ENCODE measurements at places on chromosomes 11 and 22.

- no peak for DNase-seq
These were observed 1.2 kb downstream of the UBE2L6 start for GRCh38 chr11:57566005-57566904.

- no peak for DNase-seq
These were observed 10.6 kb downstream of the RPL3 start for GRCh38 chr22:39308614-39309363.

- no peak for DNase-seq
These were observed 6.6 kb downstream of the CERK start for GRCh38 chr22:46731246-46732040.

DNA sequence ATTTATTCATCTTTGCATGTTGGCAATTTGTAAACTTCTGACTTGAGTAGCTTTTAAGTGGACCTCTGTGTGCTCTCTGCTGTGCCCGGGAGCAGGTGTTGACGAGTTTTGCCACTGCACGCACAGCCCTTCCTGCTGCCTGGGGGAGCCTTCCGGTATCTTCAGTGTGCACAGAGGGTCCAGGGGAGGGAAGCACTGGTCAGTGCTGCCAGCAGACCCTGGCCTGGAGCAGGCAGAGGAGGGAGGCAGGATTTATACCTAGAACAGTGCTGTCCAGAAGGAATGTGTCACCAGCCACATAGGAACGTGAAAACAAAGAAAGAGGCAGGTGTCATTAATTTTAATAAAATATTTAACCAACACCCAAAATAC, 403.6 kb downstream of the TBC1D22A start:
- no peak for DNase-seq

GRCh38 chr11:47960015-47960414, 20.3 kb upstream of the PTPRJ start:
- no peak for DNase-seq

DNA sequence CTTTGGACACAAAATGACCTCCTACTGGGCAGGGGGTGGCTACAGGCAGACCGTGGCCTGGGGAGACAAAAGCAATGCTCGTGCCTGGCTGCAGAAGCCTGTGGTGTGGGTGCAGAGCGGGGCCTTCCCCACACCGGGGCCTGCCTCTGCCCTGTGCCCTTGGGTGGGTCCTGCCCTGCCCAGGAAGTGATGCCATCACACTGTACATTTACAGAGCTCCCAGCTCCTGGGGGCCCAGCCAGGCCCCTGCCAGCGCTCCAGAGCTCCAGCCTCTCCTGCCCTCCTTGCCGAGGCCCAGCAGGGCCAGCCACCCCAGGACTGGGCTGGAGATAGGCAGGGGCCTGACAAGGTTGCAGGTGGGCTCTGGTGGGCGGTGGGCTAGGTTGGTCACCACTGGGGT, 40.1 kb downstream of the MUC5B start:
- no peak for DNase-seq

DNA sequence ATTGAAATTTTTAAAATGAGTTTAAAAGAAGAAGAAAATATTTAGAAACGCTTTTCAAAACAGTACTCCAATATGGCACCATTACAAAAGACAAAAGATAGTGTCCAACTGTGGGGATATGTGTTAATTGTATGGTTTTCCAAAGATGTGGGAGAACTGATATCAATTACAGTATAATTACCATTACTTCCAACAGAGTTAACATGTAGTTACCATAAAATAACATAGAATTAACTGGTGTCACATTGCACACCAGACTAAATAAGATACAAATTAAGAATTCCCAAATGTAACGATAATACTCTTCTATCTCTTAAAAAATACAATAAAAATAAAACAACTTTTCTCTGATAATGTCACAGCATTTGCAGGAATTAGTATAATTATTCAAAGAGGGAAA, 329.5 kb downstream of the SOX6 start:
- DNase-seq = no peak

DNA sequence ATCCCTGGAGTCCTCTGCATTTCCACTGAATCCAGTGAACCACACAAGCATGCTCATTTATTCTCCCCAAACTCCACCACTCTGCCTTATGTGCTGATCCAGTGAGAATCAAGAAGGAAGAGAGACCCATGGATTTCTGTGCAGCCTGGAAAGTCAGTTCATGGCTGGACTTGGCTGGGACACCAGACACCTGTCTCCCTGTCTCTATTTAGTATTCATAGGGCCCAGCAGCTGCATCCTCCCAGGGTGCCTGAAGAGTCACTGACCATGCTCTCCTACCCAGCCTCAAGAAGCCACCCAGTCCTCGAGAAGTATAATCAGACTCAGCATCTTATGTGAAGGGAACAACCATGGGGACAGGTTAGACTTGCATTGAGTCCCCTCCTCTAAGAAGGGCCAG, 83.2 kb downstream of the ZNF280B start:
- no peak for DNase-seq

- no peak for DNase-seq
These were observed 18.3 kb downstream of the MYO18B start for GRCh38 chr22:25760294-25760693.

- no peak for DNase-seq
These were observed 59.8 kb downstream of the SC5D start for GRCh38 chr11:121352251-121352891.

- no peak for DNase-seq
These were observed 29.0 kb downstream of the PDE3B start for GRCh38 chr11:14672635-14673034.

GRCh38 chr11:66971488-66971887, 3.6 kb upstream of the C11orf86 start:
- no peak for DNase-seq

- no peak for DNase-seq
These were observed 158.8 kb downstream of the CTTN start for GRCh38 chr11:70556884-70557741.

DNA sequence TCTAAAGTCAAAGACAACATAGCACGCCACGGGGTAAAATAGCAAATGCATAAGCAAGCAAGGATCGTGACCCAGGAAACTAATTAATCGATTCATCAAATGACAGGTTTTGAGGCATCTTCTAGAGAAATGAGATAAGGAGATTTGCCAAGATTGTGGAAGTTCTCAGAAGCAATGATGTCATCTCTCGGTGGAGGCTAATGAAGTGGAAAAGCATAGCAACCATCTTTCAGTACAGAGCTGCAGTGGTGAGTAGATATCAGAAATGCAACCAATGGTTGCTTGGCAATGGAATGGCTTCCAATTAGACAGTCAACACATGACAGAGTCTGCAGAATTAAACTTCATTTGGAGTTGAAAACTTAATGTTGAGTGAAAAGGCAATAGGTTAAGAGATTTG, 116.0 kb downstream of the KIRREL3 start:
- no peak for DNase-seq

DNA sequence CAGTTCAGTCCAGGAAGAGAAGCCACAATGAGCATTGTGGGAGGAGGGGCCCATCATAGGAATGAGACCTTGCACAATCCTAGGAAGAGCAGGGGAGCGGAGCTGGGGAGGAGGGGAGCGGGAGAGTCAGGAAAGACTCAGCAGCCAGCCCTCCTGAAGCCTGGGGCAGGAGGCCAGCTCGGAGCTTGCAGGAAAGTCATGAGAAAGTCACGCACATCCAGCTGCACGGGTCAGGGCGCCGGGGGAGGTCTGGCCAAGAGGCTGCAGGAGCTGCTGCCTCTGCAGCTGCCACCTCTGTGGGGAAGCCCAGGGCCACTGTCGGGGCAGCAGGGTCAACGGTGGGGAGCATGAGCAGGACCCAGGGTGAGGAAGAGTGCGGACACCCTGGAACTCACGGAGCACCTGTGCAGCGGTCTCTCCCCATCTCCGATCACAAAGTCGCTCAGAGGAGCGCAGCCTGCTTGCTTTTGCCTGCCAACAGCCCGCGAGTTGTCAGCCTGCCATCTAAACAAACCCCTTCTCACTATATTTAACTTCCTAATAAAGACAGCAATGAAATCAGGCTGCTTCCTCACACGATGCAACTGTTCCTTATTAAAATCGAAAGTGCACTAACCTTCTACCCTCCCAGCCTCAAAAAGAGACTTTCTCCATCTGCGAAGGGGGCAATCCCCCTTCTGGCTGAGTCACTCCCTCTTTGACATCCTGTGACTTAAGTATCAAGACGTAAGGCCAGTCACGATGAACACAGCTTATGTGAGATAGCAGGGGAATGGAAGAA, 52.9 kb upstream of the RTL6 start:
- DNase-seq = peak; percentile 12

DNA sequence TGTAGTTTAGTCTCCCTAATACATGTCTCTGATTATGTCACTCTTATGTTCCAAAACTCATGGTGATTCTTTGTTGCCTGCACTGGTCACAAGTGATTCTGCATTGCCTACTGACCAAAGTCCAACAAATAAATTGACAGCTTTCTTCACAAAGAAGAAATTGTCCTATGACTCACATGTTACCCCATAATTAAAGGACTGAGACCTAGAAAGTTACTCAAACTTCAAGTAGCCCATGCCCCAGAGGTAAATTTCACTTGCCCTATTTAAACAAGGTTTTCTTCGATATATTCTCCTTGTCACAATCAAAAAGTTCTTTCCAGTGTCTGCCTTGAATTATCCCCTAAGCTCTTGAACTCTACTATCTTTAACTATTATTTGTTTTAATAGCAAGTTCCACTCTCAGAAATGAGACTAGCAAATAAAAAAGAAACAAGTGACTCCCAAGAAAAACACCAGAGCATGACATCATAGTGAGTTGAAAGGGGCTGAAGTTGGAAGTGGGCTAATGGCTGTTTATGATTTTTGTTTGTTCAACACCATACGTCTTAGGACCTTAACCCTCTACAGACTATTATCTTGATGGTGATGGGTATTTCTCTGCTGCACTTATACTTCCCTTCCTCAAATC, 94.5 kb upstream of the BLID start:
- no peak for DNase-seq

- DNase-seq = no peak
These were observed 212 bp downstream of the HRAS start for GRCh38 chr11:535210-535518.

DNA sequence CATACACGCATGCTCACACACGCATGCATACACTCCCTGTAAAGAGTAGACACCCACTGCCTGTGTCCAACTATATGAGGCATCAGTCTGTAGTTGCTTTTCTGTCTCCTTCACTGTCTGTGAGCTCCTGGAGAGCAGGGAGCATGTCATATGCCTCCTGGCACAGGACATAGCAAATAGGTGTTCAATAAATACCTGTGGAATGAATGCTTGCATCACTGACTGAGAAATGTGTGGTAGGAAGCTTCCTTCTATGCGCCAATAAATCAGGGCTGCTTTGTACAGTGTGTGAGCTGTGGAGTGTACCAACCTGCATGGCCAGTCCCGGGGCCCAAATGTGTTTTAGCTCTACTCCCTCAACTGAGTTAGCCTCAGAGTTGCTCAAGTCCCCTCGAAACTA, 37.2 kb upstream of the NAV2 start:
- DNase-seq = no peak

DNA sequence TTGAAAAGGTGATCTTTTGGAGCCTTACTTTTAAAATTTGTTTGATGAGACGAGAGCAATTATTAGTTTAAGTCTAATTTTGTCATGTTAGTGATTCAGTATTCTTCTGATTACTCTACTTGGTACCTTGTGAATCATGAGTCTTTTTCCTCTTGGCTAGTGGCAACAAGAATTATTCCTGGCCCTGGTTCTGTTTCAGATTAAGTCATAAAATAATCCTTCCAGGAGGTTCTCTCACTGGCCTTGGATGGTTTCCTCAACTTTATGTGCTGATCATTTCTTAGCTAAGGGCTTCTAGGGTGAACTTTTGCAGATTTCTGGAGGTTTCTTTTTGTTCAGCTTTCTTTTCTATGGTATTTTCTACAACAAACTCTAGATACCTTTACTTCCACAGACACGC, 741.8 kb upstream of the LUZP2 start:
- no peak for DNase-seq

GRCh38 chr22:30943368-30943767, 25.2 kb downstream of the MORC2 start:
- no peak for DNase-seq
